ENCODE measurements at places on chromosomes 11 and 22.

DNA sequence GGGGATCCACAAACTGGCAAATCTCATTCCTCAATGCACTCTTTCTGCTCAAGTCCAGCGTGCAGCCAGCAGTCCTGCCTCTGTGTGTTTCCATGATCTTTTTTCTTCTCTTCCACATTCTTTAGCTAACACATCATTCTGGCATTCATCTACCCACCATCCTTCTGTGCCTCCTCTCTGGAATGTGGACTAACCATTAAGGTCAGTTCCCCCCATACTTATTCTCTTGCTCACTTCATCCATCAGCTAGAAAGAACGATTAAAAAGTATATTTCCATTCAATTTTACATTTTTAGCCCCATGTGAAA, 7.8 kb downstream of the KIRREL3 start:
- DNase-seq, result peak; percentile 22

GRCh38 chr11:120511116-120511819, at the start of gene GRIK4:
GRIK4 (plus strand) TSS chr11:120511748; CDS start chr11:120660319, 148,571 bp downstream.
- DNase-seq, result peak; percentile 76

- DNase-seq, result peak; percentile 26
These were observed 121.6 kb downstream of the CASP12 start for GRCh38 chr11:104776501-104777170.

GRCh38 chr11:34416088-34416487, 22.6 kb upstream of the CAT start:
- DNase-seq, result no peak

- DNase-seq, result peak; percentile 78
These were observed 600 bp downstream of the FCHSD2 start for GRCh38 chr11:73141309-73142127.

DNA sequence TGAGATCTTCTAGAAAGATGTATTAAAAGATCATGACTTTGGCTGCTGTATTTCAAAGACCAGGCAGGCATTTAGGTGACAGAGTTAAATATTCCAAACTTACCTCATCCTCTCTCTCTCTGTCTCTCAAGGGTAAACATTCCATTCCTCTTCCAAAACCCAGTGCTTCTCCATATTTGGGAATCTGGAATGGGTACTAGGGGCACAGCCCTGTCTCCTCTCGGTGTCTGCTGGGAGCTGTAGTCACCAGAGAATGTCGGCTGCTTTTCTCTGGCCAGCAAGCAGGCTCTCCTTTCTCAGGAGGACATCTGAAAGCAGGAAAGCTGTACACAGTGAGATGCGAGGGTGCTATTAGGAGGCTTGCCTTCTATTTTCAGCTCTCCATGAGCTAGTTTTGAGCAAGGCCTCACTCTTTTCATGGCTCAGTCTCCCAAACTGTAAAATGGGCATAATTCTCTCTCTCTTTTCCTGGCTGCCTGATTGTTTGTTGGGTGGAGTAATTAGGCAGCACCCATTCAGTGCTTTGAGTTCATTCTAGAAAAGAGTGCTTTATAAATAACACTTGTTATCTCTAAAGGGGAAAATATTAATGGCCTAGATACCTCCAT, 9.3 kb upstream of the PEX26 start:
- DNase-seq, result no peak

GRCh38 chr22:35734517-35734827, 16.8 kb downstream of the APOL5 start:
- no peak for DNase-seq

- no peak for DNase-seq
These were observed 45.6 kb upstream of the EHF start for GRCh38 chr11:34575261-34575660.

- peak; percentile 95 for DNase-seq
These were observed 1.0 kb upstream of the SLC25A1 start for GRCh38 chr22:19179497-19180048.

DNA sequence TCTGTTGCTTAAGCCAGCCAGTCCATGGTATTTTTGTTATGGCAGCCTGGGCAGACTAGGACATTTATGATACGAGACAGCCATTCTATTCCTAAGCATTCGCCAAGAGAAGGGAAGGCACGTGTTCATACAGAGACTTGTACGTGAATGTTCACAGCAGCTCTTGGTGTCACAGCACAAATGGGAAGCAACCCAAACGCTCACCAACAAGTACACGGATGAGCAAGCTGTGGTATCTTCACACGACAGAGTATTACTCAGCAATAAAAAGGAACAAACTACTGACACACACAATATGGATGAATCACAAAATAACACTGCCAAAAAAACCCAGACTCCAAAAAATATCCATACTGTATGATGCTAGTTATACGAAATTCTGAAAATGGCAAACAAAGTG, 85.1 kb downstream of the PHF21B start:
- no peak for DNase-seq

DNA sequence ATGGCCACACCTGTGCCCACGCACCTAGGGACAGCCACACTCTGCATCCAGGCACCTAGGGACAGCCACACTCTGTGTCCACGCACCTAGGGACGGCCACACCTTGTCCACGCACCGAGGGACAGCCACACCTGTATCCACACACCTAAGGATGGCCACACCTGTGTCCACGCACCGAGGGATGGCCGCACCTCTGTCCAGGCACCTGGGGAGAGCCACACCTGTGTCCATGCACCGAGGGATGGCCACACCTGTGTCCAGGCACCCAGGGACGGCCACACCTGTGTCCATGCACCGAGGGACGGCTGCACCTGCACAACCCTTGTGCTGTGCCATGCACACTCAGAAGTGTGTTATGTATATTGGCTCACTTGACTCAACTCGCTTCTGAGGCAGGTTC, 10.8 kb downstream of the OVOL1 start:
- DNase-seq, result no peak

DNA sequence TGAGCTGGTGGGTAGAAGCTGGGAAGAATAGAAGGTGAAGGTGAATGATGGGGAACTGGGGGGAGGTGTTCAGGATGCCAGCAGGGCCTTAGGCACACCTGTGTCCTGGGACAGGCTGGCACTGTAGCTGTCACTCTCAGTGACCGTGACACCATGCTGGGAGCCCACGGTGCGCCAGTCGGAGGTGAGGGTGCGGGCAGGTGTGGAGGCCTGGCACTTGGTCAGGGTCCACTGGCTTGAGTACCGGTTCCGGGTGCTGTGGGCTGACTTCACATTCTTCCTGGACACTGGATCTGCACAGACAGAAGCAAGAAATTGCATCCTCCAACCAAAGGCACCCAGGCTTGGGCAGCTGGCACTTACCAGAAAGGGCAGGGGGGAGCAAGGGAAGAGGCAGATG, 103.8 kb downstream of the CEP164 start:
- no peak for DNase-seq

GRCh38 chr11:114149689-114150407, 90.3 kb downstream of the ZBTB16 start:
- DNase-seq, result peak; percentile 62

DNA sequence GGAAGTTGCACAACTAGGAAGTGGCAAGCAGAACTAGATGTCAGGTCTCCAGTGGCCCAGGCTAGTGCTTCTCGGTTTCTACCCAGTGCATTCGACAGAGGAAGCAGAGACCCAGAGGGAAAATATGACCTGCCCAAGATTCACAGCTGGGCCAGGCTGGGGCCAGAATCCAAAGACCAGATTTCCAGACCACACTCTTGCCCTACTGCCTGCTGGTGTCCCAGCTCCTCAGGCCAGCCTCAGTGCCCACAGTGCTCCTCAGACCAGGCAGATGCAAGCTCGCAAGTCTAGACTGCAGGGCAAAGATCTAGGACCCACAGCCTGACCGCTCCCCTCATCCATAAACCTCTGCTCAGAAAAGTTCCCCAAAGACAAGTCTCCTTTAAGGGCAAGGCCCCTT, 262.6 kb downstream of the BUD13 start:
- no peak for DNase-seq

- DNase-seq, result no peak
These were observed 12.3 kb downstream of the PIK3IP1 start for GRCh38 chr22:31279821-31280505.

DNA sequence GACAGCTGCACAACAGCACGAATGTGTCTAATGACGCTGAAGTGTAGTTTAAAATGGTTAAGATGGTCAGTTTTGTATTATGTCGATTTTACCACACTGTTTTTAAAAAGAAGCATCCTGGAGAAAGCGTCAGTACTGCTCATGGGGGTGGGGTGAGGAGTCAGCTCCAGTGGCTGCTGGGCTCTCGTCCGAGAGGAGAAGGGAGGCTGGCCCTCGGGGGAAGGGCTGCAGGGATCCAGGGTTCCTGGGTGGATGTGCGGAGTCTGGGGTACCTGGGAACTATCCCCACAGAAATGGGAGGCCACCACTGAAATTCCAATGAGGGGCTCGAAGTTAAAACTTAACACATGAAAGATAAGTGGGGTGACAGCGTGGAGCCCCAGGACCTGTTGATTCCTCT, 11.9 kb downstream of the C11orf21 start:
- DNase-seq, result no peak

- peak; percentile 94 for DNase-seq
These were observed 29.8 kb downstream of the MTMR3 start for GRCh38 chr22:29912605-29913398.

DNA sequence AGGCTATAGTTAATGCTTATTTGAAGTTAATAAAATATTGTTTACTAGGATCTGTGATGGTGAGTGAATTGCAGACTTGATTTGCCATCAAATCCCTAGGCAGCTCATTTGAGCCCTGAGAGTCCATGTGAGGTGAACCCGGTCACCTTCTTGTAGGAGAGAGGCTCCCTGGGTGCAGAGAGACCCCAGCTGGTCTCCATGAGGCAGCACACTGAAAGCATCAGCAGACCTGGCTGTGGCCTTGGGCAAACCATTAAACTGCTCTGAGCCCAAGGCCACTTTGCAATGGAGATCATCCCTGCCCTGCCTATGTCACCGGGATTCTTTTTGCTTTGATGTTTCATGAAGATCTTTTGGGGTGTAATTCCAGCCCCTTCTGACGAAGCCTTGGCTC, 125.2 kb downstream of the MICAL2 start:
- DNase-seq, result peak; percentile 56

- DNase-seq, result no peak
These were observed 174.8 kb upstream of the NECTIN1 start for GRCh38 chr11:119903821-119904220.

GRCh38 chr11:4654635-4655369, 11.0 kb downstream of the OR51E1 start:
- no peak for DNase-seq
